ENCODE measurements at places on chromosomes 4 and X.

DNA sequence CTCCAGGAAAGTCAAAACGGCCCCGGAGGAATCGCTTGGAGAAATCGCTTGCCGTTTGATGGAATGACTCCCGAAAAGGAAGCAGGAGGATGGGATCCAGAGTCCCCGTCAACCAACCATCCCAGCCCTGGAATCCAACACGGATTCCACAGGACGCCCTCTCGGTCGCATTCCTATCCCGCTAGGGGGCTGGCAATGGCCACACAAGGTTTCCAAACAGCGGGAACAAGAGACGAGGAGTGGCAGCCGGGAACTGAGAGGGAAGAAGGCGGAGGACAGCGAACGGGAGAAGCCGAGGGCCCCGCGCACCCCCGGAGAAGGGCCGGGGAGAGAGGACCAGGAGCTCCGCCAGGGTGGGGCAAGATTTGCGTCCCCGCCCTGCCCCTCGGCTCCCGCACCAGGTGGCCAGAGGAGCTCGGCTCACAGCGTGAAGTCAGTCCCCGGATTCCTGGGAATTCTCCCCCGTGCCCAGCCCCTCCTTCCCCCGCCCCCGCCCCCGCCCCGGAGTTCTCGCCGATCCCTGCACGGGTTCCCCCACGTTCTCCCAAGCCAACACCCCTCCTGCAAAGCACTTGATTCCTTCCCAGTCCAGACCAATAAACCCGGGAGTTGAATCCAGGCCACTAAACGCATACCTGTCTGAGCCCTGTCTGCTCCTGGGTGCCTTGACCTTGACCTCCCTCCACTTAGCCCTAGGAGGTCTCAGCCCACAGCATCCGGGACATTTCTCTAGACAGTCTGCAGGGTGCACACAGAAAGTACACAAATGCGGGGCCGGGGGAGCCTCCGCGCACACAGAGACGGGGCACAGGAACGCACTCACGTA is 1.4 kb downstream of the PDZD4 start:
- no peak for DNase-seq

- no peak for DNase-seq
Observed at GRCh38 chr4:35562861-35563260, 681.5 kb downstream of the ARAP2 start.

DNA sequence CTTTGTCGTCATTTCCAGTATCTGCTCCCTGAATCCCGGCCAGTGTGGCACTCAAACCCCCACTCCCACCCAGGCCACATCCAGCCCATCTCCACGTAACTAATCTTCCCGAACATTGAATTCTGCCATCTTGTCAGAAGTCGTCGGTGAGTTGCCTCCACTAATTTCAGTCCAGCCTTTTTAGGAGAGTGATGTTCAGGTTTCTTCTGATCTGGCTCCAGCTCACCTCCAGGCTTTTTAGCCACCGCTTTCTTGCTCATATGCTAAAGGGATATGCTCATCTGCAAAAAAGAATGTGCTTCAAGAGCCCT is 1.3 kb downstream of the TMEM165 start:
- DNase-seq, result no peak

- DNase-seq, result no peak
Observed at GRCh38 chr4:151865744-151866591, 105.2 kb upstream of the GATB start.

DNA sequence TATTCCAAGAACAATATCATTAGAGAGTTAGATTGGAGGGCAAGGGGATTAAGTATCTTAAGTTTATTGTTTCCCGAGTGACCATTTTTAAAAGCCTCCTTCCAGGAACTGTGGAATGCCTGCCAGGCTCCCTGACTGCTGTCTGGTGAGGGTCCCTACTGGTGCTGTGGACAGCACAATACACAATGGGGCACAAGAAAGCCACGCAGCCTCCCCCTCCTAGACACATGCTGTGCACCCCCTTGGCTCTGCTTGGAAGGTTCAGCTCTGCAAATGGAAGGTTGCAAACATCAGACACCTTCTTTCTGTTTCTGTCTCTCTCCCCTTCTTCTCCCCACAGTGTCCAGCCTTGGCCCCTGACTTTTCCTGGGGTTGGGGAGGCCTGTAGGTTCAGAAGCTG is 153.2 kb downstream of the SHROOM3 start:
- no peak for DNase-seq

DNA sequence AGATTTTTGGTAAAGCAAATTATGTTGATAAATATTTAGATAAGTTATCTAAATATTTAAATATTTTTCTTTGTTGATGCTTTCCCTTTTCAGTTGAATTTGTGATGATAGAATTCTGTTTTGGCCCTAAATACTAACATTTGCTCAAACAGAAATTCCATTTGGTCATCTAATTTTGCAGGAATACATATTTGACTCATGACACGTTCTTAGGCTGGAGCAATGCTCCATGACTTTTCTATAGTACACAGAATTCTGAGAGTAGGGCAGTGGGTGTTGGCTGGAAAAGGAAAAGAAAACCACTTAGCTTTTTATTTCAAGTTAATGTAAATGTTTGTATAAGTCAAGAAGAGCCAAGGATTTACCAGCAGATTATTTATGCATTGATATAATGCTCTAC is 58.6 kb upstream of the GK2 start:
- no peak for DNase-seq

DNA sequence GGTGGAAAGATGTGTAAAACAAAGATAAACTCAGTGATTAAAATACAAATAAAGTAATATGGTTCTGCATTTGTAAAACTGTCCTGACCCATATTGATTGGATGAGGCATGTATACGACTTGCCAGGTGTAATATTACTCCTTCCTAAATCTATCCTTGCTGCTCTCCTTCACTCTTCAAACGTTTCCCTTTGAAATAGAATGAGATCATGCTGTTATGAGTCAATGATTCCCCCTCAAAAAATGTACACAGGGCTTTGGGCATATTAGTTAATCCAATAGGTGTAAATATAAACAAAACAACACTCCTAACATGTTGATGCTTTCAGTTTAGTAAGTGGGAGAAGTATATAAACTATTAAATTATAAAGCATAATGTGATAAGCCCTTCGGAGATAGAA is 117.4 kb upstream of the GPM6A start:
- no peak for DNase-seq

DNA sequence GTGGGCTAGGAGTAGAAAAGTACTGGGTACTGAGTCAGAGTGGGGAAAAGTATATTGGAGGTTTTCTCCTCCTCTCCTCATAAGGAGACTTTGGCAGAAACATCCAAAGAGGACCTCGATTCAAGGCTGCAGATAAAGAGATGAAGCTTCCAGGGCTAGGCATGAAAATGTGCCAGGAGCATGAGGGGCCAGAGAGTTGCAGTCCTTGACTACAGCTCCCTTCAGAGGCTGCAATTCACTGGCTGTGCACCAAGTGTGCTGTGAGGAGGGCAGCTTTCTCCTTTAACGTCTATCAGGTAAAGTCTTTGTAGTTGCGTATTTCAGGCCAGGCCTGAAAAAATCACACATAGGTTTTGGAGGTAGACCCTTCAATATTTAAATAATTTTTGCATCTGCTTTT is 174.9 kb upstream of the VEGFC start:
- DNase-seq, result no peak

- DNase-seq, result no peak
Observed at GRCh38 chr4:88804234-88804633, 106.6 kb upstream of the NAP1L5 start.

- no peak for DNase-seq
Observed at GRCh38 chr4:2331519-2332200, 69.8 kb upstream of the MXD4 start.

DNA sequence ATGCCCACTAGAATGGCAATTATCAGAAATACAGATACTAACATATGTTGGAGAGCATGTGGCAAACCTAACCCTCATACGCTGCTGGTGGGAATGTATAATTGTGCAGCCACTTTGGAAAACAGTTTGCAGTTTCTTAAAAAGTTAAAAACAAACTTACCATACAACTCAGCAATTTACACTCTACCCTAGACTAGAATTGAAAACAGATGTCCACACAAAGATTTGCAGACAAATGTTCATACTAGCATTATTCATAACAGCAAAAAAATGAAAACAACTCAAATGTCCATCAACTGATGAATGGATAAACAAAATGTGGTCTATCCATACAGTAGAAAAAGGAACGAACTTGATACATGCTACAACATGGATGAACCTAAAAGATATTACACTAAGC is 64.4 kb downstream of the SLC9A7 start:
- DNase-seq, result no peak

DNA sequence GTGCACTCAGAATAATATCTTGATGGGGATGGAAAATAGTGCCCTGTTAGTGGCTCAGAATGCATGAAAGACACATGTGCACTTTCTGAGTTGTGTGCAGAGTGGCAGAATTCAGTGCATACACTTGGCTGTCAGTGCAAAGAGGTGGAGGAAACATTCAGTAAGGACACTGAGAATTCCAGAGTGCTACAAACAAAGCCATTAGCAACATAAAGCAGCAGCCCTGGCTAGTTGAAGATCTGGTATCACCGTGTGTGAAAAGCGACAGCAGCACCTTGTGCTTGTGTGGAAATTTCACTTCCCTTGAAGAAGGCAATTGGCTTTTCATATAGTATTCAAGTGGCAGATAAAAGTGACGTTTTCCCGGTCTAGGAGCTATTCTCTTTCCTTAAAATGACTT is 810.4 kb downstream of the TRIML1 start:
- DNase-seq, result no peak

- no peak for DNase-seq
Observed at GRCh38 chr4:118842055-118842454, 6.1 kb upstream of the SEC24D start.

DNA sequence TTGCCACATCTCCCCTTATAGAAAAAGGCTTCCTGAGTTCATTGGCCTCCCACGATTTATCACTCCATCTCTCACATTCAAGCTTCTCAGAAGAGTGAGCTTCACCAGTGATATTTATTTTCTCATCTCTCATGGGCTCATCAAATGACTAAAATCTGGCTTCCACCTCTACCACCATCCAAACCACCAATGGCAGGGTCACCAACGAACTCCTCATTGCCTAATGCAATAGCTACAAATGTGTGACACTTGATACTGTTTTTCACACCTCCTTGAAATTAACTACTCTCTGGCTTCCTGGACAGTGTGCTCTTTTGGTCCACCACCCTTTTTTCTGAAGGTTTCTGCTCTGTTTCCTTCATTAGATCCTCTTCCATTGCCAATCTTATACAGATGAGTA is 129.0 kb downstream of the SH2D1A start:
- no peak for DNase-seq

- no peak for DNase-seq
Observed at GRCh38 chrX:72349190-72349589, 43.5 kb upstream of the CITED1 start.

DNA sequence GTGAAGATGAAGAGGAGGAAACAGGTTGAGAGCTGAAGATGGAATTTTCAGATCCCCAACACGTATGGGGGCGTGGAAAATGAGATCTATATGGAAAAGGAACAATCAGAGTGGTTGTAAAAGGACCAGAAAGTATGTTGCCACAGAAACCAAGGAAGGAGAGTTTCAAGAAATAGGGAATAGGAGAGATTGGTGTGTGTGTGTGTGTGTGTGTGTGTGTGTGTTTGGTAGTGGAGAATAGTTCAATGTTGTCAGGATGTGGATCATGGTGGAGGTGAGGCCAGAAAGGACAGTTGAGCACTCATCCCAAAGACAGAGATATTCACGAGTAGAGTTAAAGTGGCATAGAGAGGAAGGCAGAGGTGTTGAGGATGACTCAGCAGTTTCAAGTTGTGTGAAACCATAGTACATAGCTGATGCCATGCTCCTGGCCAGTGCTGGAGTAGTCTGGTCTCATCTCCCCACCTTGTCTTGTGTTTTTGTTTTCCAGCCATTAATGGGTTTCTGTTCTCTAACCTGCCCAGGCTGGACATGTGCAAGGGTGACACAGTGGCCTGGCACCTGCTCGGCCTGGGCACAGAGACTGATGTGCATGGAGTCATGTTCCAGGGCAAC is 36.1 kb downstream of the HEPH start:
- no peak for DNase-seq

GRCh38 chrX:16786791-16787735 is 797 bp downstream of the TXLNG start:
- DNase-seq, result peak; percentile 10

DNA sequence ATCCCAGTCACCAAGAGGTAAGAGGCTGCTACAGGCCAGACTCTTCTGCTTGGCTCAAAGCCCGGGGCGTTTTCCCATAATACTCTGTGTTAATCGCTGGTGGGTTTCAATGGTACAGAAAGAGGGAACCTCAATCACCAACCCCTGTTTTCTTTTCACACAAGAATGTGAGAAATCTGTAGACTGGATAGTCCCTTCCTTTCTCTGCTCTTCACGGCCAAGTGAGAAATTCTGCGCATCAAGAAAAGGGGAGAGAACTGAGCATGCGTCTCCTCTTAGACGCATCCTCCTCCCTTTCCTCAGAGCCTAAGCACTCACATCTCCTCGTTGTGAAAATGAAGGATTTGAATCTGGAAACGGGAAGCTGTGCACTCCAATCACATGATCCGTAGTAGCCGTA is 64.7 kb downstream of the CLNK start:
- no peak for DNase-seq

All from stimulated activated CD8-positive, alpha-beta memory T cell treated with anti-CD3 and anti-CD28 coated beads, Interleukin-7, amount 100 ng/mL, for 1 hour (primary cell).